Lower leg skin (tissue), 4 donors: ENCODE measurements at places on chromosomes 4 and X. TPM values are rescaled to one million over a fixed set of nuclear protein-coding genes. Genes with fewer than 3 reads are reported as not detected.

- no peak for DNase-seq
These were observed 96.2 kb downstream of the RS1 start for GRCh38 chrX:18575744-18576143.

- no peak for DNase-seq
These were observed 40.1 kb downstream of the TET2 start for GRCh38 chr4:105186701-105187161.

- peak; percentile 18 for DNase-seq
These were observed 127.3 kb upstream of the FAT4 start for GRCh38 chr4:125187226-125188176.

GRCh38 chr4:40228497-40229365, 31.9 kb downstream of the RHOH start:
- no peak for DNase-seq

- no peak for DNase-seq
These were observed 408.4 kb upstream of the EMCN start for GRCh38 chr4:100926039-100926717.

DNA sequence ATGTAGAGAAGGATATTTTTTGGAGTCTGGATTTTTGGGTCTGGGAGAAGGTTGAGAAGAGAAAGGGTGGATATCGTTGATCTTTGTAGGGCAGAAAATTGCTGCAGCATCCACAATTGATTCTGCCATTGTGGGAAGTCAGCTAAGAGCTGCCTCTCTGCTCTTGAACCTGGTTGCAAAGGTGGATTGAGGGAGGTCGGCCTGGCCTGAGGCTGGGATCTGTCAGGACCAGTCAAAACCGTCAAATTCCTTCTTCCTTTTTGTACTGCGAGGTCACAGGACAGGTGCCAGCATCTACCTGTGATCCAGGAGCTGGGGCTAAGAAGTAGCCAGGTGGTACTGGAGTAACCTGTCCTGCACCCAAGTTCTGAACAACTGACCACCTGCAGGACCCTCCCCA, 93.7 kb downstream of the SHOX start:
- DNase-seq = no peak

DNA sequence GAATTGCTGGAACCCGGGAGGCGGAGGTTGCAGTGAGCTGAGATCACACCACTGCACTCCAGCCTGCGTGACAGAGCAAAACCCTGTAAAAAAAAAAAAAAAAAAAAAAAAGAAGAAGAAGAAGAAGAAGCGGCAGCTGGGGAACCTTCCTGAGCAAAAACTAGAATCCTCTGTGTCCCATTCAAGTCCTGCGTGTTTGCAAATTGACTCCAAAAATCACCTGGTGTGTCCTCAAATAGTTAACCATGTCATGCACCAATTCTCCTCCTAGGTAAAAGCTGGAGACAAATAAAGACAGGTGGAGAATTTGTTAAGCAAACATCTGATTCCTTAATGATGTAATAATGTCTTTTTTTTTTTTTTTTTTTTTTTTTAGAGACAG, 31.9 kb upstream of the ASMTL start:
- no peak for DNase-seq

DNA sequence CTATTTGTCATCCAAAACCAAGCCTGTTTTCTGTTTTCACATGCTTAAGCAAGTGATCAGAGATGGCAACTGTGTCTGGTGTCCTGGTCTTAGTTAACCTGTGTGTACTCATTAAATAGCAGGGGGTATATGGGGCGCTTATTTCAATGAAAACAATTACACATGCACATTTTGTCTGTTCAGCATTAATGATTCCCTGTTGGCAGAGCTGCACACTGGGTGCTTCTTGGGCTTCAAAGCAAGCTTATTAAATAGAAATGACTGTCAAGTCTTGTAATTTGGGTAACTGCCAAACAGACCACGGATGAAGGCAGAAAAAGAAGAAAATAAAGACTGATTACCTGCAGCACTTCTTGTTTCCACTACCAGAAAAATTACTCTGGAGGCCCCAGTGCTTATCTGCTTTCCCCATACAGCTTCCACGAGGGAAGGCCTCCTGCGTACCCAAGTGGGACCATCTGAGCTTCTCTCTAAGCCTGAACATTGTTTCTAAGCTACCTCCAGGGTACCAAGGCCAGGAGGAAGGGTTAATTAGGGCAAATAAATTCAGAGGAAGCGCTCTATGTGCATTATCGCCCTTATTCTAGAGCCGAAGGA, 107.2 kb upstream of the TBL1X start:
- DNase-seq = no peak

- DNase-seq = no peak
These were observed 141.6 kb downstream of the AASDH start for GRCh38 chr4:56245547-56246232.

- DNase-seq = peak; percentile 47
These were observed 55.5 kb upstream of the MAGED1 start for GRCh38 chrX:51837921-51838320.

DNA sequence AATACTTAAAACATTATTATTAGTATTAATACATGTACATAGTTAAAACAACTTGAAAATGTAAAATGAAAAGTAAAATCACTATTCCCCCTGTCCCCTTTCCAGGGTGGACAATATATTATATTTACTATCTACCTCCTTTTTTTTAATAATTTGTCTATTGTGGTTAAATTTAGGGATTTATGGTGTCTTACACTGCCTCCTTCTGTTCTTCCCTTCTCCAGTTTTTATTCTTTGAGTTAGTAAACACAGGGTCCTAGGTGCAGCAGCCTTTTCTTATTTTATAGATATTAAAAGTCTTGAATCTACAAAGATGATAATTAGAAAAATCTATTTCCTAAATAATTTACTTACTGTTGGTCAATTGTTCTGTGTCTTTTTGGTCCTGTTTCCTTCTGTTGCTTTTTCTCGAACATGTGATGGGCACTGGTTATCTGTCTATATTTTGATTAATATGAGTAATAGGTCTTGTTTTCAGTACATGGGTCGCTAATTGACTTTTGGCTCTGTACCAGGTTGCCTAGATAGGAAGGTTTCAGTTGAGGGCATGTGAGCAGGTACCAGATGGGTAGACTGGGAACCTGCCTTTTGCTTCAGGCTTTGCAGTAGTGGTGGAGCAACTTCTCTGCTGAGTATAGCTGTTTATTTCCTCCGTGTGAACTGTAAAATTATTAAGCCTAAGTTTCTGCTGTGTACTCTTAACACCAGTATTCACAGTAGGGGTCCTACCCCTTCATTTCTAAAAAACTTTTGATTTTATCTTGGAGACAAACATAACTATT, 1.1 kb downstream of the NUDT9 start:
- no peak for DNase-seq

DNA sequence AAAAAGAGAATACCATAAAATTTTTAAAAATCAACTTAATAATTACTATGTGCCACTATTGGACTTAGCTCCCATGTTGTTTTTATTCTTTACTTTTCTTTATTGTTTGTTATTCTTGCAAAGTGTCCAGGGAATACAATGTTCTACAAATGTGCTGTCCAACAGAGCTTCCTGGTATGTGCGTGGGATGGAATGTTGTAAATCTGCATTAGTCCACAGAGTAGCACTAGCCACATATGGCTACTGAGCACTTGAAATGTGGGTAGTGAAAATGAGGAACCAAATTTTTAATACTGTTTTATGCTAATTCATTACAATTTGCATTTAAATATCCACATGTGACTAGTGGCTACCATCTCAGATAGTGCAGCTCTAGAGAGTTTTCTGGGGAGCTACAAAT, 14.3 kb upstream of the CORIN start:
- no peak for DNase-seq

RASGEF1B gene
- 58.1 TPM for total RNA-seq

KCTD8 gene
- total RNA-seq = 0.26 TPM

UGT2B15 gene
- total RNA-seq = not detected

AMTN gene
- total RNA-seq = 1.9 TPM

CCKAR gene
- not detected for total RNA-seq

CPLX1 gene
- 0.13 TPM for total RNA-seq
